ENCODE measurements at places on chromosomes 1 and 21. TPM values are rescaled to one million over a fixed set of nuclear protein-coding genes. Genes with fewer than 3 reads are reported as not detected.

Gene IL20
- not detected for total RNA-seq

Gene OR2L13
- total RNA-seq = not detected

Gene PLK3
- 32.7 TPM for total RNA-seq

Gene FAM43B
- 1.2 TPM for total RNA-seq

Gene CSF1
- 68.7 TPM for total RNA-seq

DNA sequence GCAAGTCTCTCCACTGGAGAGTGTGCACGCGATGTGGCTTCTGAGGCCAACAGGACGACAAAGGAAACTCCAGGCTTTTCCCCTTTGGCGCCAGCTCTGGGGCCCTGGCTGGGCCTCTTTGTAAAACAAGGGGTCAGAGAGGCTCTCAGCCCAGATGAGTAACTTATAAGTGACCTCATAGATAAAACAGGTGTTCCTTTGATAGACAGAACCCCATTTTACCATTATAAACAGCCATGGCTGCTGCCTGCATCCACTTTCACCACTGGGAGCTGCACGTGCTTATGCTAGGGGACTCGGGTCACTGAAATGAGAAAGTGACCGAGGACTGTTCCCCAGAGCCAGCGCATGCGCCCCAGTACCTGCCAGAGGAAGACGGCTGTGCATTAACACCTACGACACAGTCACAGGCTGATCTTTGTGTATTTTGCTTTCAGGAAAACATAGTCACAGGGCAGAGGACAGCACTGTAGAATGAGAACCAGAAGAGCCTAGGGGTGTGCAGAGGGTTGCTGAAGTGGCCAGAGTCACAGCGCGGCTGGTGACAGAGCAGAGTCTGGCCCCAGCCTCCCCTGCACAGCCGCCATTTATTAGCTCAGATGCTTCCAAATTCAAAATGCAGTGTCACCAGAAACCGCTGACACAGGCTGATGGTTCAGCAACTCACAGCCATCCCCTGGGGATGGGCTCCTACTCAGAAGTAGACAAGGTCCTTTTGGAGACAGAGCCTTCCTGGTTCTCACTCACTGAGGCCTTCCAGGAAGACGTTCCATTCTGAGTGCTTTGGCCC is 12.7 kb downstream of the RNF207 start:
- DNase-seq = no peak

GRCh38 chr1:168499688-168500049 is 44.1 kb downstream of the XCL2 start:
- no peak for DNase-seq

- no peak for DNase-seq
These were observed 60.6 kb downstream of the AGPAT3 start for GRCh38 chr21:43925609-43926008.

DNA sequence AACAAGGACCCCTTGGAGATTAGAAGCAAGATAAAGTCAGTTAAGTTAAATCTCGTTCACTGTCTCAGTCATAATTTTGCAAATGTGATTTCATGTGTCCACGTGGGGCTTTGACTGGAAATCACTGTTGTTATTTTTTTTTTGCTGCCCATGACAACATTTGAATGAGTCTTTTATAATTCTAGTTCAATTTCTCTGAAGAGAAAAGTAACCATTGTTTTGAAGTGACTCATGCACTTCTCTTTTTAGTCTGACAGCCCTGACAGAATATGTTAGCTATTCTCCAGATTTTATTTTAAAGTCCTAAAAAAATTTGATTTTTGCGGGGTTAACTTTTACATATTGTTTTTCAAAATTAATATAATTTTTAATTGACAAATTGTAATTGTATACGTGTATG is 30.7 kb upstream of the NLRP3 start:
- DNase-seq = no peak

DNA sequence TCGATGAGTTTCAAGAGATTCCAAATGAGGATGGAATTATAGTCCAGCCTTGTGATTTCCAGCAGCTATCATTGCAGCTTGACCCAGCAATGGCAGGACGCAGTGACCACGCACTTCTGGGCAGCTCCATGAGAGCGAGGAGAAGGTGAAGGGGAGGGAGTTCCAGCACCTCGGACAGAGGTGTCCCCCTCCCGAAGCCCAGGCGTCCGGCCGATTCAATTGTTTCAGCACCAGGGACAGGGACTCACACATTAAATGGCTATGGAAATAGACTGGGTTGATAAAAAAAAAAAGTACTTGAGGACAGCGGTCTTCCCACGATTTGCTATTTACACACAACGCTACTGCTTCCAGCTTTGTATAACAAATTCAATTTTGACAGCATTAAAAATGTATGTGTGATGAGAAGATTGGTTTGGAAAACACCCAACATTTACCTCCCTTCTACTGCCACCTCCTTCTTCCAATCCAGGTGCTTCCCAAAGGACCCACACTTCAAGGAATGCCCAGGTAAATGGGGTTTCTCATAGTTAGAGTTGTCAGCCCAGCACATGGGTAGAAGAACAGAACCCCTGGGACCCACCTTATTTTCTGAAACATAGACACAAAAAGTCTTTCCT is 71.8 kb downstream of the DISP3 start:
- no peak for DNase-seq

GRCh38 chr1:12014141-12014991 is 4.9 kb upstream of the MIIP start:
- no peak for DNase-seq

- DNase-seq = no peak
These were observed 347.3 kb downstream of the DPYD start for GRCh38 chr1:97573553-97573952.

DNA sequence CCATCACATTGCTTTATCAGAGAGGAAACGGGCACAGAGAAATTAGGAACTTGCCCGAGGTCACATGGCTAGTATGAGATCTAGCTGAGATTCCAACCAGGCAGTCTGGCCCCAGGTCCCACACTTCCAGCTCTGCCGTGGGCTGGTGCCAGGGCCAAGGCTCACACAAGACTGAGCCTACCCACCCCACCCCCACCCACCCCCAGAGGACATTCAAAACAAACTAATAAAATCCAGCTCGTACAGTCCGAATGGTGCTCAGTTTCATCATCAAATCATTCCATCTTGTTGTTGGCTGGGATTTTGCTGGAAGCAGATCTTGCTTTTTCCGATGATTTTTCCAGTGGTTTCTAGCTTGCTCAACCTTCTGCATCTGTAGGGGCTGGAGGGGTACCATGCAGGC is 27.9 kb downstream of the MATN1 start:
- DNase-seq = peak; percentile 91

DNA sequence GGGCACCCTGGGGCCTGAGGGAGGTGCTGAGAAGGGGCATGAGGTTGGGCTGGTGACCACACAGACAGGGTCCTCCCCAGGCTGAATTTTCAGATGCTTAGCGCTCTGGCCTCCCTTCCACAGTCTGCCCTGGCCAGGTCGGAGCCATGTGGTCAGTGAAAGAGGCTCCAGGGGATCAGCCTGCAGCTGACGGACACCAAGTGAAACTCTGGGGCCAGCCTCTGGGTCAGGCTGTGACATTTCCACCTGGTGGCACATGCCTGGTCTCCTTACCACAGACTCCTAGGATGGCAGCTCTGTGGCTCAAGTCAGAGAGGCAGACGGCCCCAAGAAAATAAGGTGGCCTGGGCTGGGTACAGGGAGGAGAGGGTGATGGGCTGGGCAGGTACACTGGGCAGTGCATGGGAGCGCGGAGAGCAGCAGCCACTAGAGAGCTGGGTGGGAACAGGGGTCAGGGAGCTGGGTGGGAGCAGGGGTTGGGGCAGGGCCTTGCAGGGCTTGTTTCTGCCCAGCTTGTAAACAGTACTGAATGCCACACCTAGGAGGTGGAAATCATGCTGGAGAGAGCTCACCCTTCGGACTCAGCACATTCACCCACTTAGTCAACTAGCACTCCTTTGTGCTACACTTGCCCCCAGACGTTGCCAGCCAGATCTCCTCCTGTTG is 20.7 kb upstream of the ADARB1 start:
- DNase-seq = no peak

GRCh38 chr1:244075247-244075722 is 24.2 kb downstream of the ZBTB18 start:
- DNase-seq = no peak
